ENCODE measurements at places on chromosomes 1 and 21. TPM values are rescaled to one million over a fixed set of nuclear protein-coding genes. Genes with fewer than 3 reads are reported as not detected.

GRCh38 chr1:214193691-214194090 lies 87.3 kb upstream of the SMYD2 start:
- DNase-seq = no peak

DNA sequence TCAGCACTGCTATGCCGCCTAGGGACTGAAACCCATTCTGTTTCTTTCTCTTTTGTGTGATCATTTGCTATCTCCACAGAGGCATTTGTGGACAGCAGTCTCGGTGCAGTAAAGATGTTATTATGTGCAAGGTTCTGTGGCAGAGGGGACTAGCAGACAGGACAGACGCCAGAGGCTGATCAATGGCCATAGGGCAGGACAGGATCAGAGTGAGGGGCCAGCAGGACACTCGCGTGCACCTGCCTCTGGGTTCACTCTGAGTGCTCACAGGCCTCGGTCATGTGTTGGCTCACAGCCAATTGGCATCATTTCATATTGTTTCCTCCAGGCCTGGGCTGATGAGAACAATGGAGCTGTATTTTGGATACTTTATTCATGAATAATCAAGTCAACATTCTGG lies 212.6 kb downstream of the TGFB2 start:
- DNase-seq = peak; percentile 38

DNA sequence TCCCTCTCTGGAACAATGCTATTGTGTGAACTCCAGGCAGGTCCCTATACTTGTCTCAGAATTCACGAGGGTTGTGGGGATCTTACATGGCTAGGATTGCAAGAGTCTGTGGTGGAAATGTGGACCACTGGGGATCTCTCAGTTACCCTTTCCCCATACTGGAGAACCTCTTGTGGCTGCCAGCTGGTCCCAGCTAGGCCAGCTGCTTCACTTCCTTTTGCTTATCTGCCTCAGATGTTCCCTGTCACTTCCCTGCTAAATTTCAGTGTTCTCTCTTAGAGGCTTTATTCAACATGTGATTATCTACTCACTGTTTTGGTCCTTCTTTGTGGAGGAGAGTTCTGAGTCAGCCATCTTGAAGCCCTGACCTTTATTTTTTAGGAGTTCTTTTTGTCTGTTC lies 75.9 kb upstream of the SAMD13 start:
- DNase-seq = no peak

Gene FCRL6
- total RNA-seq = not detected

Gene FMO2
- total RNA-seq = not detected
